Stimulated activated naive CD4-positive, alpha-beta T cell treated with Interleukin-2 at 50 U/mL for 16 hours (primary cell): ENCODE measurements at places on chromosomes 16 and 17.

- peak; percentile 93 for DNase-seq
Observed at GRCh38 chr17:80219013-80219762, 945 bp downstream of the SGSH start.

DNA sequence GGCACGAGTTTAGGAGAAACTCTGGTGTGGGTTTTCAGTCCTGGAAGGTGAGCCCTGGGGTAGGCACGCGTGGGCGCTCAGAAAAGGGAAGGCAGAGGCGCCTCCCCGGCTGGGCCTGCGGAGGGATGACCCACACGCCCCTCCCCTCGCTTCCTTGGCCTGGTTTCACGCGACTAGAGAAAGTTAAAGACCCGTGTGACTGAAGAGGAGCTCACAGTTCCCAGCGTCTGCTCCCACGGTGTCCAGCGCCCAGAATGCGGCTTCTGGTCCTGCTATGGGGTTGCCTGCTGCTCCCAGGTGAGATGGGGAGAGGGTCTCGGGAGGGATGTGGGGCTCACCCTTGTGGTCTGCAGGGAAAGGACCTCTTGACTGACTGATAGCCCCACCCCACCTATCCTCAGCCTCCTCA is at the start of gene CD300LG:
Gene CD300LG, plus strand, starts transcription at position 214 of the 409 bp plus-strand sequence. Its CDS starts 41 bp downstream, at position 255.
- DNase-seq = no peak

- no peak for DNase-seq
Observed at GRCh38 chr17:36691606-36692005, 90.2 kb downstream of the MRM1 start.

DNA sequence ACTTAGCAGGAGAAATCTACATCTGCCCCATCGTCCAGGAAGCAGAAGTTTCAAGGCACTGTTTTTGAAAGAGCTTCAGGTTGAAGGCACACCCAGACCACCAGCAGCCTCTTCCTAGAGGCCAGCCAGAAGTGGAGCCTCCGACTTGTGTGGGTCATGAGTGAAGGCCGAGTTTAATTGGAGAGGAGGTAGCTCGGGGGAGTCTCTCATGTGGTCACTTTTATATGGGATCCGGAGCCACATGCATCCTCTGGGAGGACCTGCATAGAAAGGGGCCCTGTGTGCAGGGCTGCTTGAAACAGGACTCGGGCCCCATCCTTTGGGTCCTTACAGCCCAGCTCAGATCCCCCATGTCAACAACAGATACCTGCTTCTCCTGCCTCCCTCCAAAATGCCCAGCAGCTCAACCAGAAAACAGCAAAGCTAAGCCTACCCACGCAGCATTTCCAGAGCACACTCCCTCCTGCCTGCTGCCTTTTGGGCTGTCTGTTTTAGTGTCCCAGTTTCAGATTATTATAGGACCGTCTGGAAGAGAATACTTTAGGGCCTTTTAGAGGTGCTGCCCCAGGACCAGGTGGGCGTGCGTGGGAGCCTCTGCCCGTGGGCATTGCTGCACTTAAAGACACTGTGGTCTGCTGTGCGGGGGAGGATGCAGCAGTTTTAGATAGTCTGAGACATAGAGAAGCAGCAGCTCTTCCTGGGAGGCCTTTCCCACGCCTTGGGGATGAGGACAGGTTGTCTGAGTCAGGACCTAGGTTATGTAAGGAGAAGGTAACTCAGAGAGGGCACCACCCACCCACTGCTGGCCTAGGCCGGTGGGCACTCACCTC is 29.5 kb downstream of the MPRIP start:
- DNase-seq = no peak

DNA sequence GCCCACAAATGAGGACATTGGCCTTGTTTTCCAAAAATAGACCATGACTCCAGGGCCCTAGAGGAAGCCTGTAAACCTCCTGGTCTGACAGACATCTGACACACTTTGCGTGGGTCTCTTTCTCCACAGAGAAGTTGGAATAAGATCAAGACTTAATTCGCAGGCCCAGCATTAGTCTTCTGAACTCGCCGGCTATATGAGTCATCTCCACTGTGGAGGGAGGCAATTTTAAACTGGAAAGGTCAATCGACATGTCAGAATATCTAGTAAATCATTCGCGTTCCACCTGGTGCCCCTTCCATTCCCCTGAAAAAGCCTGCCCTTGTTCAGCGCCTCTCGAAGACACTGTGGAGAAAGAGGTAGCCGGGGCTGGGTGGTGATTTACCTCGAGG is 140.1 kb downstream of the CLEC16A start:
- DNase-seq = no peak

- DNase-seq = no peak
Observed at GRCh38 chr16:58937661-58938060, 203.5 kb upstream of the GOT2 start.

DNA sequence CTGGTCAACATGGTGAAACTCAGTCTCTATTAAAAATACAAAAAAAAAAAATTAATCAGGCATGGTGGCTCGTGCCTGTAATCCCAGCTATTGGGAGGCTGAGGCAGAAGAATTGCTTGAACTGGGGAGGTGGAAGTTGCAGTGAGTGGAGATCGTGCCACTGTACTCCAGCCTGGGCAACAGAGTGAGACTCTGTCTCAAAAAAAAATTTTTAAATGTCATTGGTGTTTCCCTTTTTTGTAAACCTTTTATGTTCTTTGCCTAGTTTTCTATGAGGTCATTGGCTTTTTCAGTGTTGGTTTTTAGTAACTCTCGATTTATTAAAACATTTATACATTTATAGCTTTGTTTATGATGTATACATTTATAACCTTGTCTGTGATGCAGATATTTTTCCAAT is 18.2 kb downstream of the NLRC5 start:
- DNase-seq = no peak

DNA sequence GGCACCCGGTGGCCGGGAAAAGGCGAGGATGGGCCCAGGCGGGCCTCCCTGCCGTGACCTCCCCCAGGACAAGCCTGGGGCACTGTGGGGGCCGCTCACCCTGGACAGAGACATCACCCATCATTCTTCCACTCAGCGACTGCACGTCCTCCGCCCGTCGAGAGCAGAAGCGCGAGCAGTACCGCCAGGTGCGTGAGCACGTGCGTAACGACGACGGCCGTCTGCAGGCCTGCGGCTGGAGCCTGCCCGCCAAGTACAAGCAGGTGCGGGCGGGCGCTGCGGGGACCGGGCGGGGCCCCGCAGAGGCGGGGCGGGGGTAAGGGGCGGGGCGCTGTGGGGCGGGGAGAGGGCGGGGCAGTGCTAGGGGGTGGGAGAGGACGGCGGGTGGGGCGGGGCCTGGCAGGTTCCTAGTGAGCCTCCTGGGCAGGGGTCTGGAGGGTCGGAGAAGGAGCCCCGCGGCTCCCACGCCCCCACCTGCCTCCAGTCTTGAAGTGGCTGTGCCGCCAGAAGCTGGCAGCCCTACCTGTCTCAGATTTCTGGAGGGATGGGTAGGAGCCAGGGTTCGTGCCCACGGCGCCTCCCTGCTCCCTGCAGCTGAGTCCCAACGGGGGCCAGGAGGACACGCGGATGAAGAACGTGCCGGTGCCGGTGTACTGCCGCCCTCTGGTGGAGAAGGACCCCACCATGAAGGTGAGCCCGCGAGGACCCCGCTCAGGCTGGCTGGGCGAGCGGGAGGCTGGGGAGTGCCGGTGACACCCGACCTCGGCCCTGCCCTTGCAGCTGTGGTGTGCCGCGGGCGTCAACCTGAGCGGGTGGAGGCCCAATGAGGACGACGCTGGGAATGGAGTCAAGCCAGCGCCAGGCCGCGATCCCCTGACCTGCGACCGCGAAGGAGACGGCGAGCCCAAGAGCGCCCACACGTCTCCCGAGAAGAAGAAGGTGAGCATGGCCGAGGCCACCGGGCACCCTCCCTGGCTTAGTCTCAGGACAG is 7.5 kb downstream of the NME3 start:
- DNase-seq = no peak

GRCh38 chr17:17757956-17758845 is 76.9 kb downstream of the RAI1 start:
- no peak for DNase-seq

GRCh38 chr16:1918351-1919326 is at the start of gene HS3ST6:
Gene HS3ST6, minus strand, starts transcription at chr16:1918415. Its CDS starts 92 bp downstream, at chr16:1918323.
- no peak for DNase-seq

- DNase-seq = no peak
Observed at GRCh38 chr17:76243826-76244679, 3.8 kb upstream of the RNF157 start.

DNA sequence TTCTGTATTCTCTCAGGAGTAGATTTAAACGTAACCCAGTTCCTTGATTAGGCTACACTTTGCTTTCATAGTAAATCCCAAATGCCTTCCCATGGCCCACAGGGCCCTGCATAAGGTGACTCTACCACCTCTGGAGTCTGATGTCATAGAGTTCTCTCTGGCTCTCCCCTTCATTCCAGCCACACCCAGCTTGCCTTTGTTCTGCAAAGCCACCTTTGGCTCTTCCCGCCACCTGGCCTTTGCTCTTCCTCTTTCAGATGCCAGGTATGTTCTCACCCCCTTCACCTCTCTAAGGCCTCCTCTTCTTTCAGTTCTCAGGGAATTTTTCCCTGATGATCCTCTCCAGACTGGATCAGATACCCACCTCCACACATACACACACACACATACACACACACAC is 141.3 kb upstream of the HSBP1 start:
- DNase-seq = no peak

DNA sequence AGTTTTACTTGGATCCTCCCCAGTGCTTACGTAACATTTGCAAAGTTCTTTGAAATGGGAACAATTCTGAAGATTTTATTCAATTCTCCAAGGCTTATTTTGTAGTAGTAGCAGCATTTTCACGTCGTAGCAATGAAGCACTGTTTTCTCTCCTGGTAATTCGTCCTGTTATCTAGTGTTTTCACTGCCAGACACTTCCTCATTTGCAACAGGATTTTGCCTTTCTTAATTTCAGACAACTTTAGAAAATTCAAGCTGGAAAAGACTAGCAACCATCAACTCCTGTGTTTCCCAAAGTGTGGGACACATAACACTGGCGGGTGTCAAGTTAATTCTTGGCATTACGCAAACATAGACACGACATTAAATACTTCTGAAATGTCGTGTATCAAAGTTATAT is 131.6 kb downstream of the CHD9NB start:
- DNase-seq = no peak

GRCh38 chr16:13587181-13587580 is 332.8 kb upstream of the ERCC4 start:
- no peak for DNase-seq

GRCh38 chr16:4570688-4571321 is 14.7 kb downstream of the C16orf96 start:
- DNase-seq = no peak

DNA sequence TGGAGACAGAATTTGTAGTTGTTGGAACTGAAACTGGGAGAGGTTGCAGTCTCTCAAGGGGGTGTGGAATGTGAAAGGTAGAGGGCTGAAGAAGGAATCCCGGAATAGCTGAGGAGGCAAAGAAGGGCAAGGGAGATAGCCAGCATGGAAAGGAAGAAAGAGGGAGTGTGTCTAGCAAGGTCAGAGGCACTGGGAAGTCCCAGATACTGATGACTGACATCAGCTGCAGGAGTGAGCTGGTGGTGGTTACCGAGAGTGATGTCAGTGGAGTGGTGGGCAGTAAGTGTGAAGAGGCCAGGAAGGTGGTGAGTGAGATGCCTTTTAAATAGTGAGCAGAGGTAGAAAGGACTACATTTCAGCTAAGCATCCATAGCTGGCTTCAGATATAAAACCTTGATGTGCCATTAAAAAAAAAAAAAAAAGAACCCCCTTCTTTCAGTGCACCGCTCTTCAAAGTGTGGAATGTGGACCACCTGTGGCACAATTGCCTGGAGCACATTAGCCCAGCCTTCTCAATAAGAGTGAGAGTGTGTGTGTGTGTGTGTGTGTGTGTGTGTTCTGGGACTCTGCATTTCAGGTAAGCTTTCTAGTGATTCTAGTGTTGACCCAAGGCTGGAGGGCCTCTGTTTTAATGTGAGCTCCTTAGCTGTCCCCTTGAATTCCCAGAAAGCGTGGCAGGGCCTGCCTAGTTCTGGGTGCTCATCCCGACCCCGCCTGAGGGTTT is 8.5 kb downstream of the PRMT7 start:
- peak; percentile 40 for DNase-seq

DNA sequence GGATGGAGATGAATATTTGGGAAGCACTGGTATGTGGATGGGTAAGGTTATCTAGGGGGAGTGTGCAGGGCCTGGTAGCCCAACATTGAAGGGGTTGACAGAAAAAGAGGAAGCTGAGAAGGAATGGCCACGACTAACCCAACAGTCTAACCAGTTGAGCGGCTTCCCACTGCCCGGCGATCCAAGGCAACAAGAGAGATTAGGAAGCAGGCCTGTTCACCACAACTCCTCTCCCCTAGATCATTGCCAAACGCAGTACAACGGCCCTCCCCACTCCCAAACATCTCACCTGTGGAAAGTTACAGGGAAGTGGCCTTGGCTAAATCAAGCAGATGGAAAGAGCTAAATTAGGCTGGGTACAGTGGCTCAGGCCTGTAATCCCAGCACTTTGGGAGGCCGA is 11.2 kb upstream of the RANGRF start:
- no peak for DNase-seq

- DNase-seq = no peak
Observed at GRCh38 chr16:31334934-31335333, 20.0 kb upstream of the ITGAX start.

DNA sequence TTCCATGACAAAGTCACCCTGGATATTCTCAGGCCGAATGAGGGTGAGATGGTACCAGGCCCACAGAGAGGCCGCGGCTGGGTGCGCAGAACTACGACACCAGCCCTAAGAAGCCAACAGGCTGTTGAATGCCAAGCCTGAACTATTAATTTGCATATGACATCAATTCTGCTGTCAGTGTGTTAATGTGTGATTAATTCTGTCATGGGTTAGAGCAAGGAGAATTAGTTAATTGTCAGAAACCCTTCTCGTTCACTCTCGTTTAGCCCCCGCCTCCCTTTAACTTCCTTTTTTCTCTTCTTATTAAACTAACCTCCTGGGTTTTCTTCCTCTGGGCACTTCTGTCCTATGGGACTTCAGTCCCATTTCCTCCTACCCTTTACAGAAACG is 123.4 kb downstream of the ZFHX3 start:
- DNase-seq = no peak

DNA sequence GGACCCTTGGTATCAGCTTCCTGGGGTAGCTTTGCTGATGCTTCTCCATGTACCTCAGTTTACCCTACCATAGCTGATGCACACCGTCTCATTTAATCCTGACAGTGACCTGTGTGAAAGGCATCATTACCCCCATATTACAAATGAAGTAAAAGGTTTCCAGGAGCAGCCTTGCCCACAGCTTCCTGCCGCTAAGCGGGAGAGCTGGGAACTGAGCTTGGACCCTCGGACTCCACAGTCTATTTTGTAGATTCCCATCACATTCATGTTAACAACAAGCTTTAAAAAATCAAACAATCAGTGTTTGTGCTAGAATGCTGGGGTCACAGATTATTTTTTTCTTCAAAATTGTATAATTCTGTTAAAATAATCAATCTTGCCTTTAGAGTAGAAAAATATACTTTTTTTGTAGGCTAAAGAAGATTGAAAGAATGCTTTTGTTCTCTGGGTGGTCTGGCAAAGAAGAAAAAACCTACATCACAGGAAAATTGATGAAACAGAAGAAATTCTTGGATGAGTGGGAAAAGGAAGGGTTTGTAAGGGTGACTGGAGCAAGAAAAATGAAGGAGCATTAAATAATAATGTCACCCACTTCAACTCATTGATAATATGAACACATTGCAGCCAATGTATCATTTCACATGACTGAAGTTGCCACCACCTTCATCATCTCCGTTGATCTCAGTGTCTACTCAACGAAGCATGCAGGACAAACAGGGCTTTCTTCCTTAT is 9.5 kb upstream of the USP10 start:
- no peak for DNase-seq
